T-helper 17 cell (primary cell): ENCODE measurements at places on chromosomes 4 and X. TPM values are rescaled to one million over a fixed set of nuclear protein-coding genes. Genes with fewer than 3 reads are reported as not detected.

The PPAT gene
- 9.5 TPM for total RNA-seq

The CHRNA9 gene
- total RNA-seq = not detected

The NXF2B gene
- total RNA-seq = not detected

The PFKFB1 gene
- total RNA-seq = 0.27 TPM

DNA sequence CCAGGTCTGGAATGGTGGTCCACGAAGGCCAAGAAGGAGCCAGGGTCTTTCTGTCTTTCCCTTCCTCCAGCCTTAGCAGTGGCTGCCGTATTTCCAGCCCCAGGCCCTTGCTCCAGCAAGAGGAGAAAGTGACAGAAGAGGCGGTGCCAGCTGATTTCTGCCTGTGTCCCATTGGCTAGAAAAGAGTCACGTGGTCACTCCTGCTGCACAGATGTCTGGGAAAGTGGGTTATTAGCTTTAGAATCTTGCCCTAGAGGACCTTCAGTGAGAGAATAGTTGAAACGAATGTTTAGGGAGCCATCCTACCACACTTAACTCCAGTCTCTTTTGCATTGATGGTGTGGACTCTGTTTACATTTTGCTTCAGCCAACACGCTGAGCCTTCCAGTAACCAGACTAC, 99.3 kb upstream of the BCOR start:
- H3K4me3 ChIP-seq = no peak overlapping the region
- no peaks in the 10 kb centered on the region for H3K36me3 ChIP-seq
- no peak for DNase-seq
- H3K27ac ChIP-seq = no peak overlapping the region

GRCh38 chr4:27692158-27692557, 831.5 kb downstream of the STIM2 start:
- DNase-seq = no peak
- no peak overlapping the region for H3K27ac ChIP-seq
- no peaks in the 10 kb centered on the region for H3K4me1 ChIP-seq
- no peak overlapping the region for H3K4me3 ChIP-seq
- no peaks in the 10 kb centered on the region for H3K27me3 ChIP-seq
- no peaks in the 10 kb centered on the region for H3K36me3 ChIP-seq

DNA sequence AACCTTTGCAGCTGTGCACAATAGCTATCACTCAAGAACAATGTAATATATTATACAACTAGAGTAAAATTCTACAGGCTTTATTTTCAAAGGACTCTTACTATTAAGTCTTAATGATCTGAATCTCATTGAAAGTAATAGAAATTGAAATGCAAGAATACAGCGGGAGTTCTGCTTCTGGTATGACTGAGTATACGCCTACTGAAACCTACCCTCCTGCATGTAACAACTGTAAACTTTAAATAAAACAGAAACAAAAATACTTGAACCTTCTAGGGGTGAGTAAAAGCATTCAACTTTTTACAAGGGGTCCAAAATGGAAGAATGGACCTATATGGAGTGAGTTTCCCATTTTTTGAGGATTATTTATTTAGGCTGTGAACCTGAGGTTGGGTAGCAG, 13.5 kb downstream of the DCHS2 start:
- H3K4me3 ChIP-seq = no peak overlapping the region
- no peaks in the 10 kb centered on the region for H3K4me1 ChIP-seq
- peaks cover 35% of the 10 kb centered on the region for H3K27me3 ChIP-seq
- no peak overlapping the region for H3K27ac ChIP-seq

GRCh38 chrX:78748846-78749245, 1.3 kb downstream of the LPAR4 start:
- H3K4me3 ChIP-seq = no peak overlapping the region
- DNase-seq = no peak
- H3K36me3 ChIP-seq = no peaks in the 10 kb centered on the region

DNA sequence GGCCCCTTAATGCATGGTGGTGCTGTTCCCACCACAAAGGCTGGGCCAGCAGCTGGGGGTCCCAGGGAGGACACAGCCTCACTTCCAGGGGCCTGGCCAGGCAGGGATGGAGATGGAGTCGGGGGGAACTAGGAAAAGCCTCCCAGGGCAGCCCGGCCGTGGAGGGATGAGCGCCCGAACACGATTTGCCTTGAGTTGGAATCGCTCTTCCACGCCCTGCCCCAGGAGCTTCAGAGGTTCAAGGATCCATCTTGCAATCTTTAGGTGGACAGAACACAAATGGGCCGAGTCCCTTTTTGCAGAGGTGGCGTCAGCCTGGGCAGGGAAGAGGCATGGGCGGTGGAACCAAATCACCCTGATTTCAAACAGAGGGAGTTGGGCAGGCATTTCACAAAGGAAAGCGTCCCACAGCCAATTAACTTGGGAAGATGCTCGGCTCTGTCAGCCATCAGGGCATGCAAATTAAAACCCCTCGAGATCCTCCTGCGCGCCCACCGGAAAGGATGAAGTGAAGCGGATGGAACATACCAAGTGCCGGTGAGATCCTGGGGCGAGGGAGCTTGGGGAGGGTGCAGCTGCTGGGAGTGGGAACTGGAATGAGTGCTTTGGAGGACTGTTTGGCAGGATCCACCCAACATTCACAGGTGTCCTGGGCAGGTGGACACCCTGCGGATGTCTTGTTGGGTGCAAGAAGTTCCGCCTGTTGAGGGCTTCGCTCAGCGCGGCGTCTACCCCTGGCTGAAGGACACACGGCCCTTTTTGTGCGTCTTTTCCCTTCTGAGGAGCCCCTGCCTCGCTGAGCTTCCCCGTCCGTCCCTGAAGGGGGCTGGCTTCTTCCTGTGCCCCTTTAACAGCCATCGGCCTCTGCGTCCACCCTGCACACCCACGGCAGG, 75.7 kb downstream of the HTRA3 start:
- H3K4me3 ChIP-seq = no peak overlapping the region
- H3K36me3 ChIP-seq = peaks cover 3% of the 10 kb centered on the region
- H3K27ac ChIP-seq = no peak overlapping the region
- peaks cover 2% of the 10 kb centered on the region for H3K4me1 ChIP-seq
- H3K27me3 ChIP-seq = peaks cover 33% of the 10 kb centered on the region

DNA sequence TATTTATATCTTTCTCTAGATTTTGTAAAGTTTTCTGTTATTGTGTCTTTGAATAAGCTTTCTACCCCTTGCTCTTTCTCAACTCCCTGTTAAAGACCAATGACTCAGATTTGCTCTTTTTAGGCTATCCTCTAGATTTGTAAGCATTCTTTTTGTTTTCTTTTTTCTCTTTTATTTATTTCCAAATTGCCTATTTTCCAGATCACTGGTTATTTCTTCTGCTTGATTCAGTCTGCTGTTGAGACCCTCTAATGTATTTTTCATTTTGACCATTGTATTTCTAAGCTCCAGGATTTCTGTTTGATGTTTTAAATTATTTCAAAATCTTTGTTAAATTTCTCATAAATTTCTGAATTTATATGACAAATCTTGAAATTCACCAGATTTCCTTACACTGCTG, 462.6 kb upstream of the GALNT7 start:
- H3K27ac ChIP-seq = no peak overlapping the region
- no peaks in the 10 kb centered on the region for H3K4me1 ChIP-seq
- no peaks in the 10 kb centered on the region for H3K27me3 ChIP-seq
- H3K36me3 ChIP-seq = no peaks in the 10 kb centered on the region
- DNase-seq = no peak
- no peak overlapping the region for H3K4me3 ChIP-seq

- H3K36me3 ChIP-seq = no peaks in the 10 kb centered on the region
- H3K27ac ChIP-seq = peak overlapping the region; percentile 85
- no peak for DNase-seq
- H3K27me3 ChIP-seq = no peaks in the 10 kb centered on the region
- H3K4me1 ChIP-seq = peaks cover 64% of the 10 kb centered on the region
- peak overlapping the region; percentile 44 for H3K4me3 ChIP-seq
Measured at GRCh38 chr4:148054275-148054674, 322.4 kb downstream of the ARHGAP10 start.

DNA sequence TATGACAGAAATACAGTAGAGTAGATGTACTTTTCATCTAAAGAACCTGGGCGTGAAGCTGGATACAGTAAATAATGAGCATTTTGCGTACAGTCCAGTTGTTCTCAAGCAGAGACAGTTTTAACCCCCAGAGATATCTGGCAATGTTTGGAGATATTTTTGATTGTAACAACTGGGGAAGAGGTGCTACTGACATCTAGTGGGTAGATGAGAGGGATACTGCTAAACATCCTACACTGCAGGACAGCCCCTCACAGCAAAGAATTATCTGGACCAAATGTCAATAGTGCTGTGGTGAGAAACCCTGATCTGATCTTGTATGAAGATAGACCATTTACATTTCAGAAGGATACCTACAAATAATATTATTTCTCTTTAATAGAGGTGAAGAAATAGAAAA, 200.2 kb upstream of the FAM47A start:
- H3K36me3 ChIP-seq = no peaks in the 10 kb centered on the region
- no peak overlapping the region for H3K27ac ChIP-seq
- no peaks in the 10 kb centered on the region for H3K27me3 ChIP-seq
- H3K4me3 ChIP-seq = no peak overlapping the region
- DNase-seq = no peak
- no peaks in the 10 kb centered on the region for H3K4me1 ChIP-seq

DNA sequence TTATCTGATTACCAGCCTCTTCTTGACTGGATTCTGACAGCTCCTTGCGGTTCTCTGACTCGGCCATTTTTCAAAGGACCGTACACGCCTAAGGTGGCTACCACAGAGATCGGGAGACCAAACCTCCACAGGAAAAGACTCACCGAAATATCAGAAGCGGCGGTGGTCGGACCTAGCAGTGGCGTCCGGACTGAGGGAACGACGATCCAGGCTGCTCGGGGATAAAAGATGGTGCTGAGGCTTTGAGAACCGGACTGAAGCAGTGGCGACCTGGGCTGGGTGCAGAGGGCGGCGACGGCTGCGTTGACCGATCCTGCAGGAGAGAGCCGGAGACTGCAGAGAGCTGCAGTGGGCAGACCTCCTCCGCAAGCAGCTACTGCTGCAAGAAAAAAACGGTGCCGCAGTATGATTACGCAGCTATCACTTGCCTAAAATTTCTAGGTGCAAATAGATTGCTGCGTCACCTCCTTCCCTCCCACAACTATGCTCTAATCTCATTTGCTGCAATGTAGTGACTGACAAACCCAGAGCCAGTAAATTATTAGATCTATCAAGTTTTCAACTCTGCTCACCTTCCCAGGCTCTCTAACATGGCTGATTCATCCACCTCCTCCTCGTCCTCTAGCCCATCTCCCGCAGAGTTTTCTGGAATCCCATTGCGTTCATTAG, at the start of gene NAP1L2:
Gene NAP1L2, minus strand, starts transcription at position 426 of the 669 bp plus-strand sequence. Its CDS starts 359 bp downstream, at position 67.
- peak within 1 kb of the TSS; percentile 93 for H3K4me3 ChIP-seq
- peaks cover 7% of the 10 kb centered on the region for H3K36me3 ChIP-seq
- peak within 1 kb of the TSS; percentile 95 for H3K27ac ChIP-seq
- H3K27me3 ChIP-seq = peaks cover 5% of the 10 kb centered on the region
- no peak for DNase-seq

GRCh38 chr4:85952528-85952927, 407.3 kb downstream of the MAPK10 start:
- H3K4me1 ChIP-seq = no peaks in the 10 kb centered on the region
- no peak overlapping the region for H3K27ac ChIP-seq
- no peak overlapping the region for H3K4me3 ChIP-seq

- H3K4me1 ChIP-seq = peaks cover 2% of the 10 kb centered on the region
- no peaks in the 10 kb centered on the region for H3K36me3 ChIP-seq
- H3K4me3 ChIP-seq = no peak overlapping the region
- no peak for DNase-seq
- H3K27me3 ChIP-seq = peaks cover 29% of the 10 kb centered on the region
Measured at GRCh38 chr4:165542476-165542875, 163.7 kb downstream of the CPE start.

DNA sequence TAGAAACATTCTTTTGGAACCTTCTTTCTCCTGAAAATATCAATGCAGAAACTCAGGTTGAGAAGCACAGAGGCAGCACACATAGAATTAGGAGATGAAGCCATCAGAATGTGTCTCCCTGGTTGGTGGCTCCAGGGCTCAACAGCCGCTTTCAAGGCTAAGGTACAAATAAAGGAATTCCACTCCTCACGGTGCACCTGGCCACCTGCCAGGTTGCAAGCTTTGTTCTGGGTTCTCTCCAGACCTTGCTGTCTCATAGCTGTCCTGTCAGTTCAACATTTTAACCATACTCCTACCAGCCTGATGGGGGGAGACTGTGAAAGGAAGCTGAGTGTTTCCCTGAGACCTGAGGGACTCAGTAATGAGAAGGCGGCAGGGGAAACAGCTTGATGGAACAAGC, 96.3 kb upstream of the HPF1 start:
- peaks cover 42% of the 10 kb centered on the region for H3K27me3 ChIP-seq
- H3K4me1 ChIP-seq = no peaks in the 10 kb centered on the region
- no peak overlapping the region for H3K27ac ChIP-seq
- no peaks in the 10 kb centered on the region for H3K36me3 ChIP-seq
- DNase-seq = no peak

DNA sequence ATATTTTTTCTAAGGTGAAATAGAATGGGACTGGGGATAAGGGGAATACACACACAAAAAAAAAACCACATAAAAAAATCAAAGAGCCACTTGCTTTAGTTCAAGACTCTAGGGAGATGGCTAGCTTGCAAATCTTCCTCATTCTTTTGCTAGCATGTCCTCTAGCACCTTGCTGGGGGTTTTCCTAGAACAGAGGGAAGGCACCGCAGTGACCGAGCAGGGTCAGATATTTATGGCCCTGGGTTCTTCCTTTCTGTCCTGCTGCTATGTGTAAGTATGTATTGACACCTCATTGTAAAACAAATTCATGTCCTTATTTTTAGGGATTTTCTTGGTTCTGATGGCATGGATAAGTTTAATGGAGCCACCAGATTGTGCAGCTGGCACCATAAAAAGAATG, 81.2 kb downstream of the SHISA3 start:
- no peak overlapping the region for H3K4me3 ChIP-seq
- H3K27me3 ChIP-seq = no peaks in the 10 kb centered on the region
- H3K4me1 ChIP-seq = peaks cover 4% of the 10 kb centered on the region
- no peak overlapping the region for H3K27ac ChIP-seq
- peaks cover 6% of the 10 kb centered on the region for H3K36me3 ChIP-seq

GRCh38 chrX:153820601-153821000, 9.7 kb downstream of the PDZD4 start:
- H3K27me3 ChIP-seq = no peaks in the 10 kb centered on the region
- no peaks in the 10 kb centered on the region for H3K36me3 ChIP-seq
- peak overlapping the region; percentile 59 for H3K4me3 ChIP-seq
- peaks cover 26% of the 10 kb centered on the region for H3K4me1 ChIP-seq
- no peak for DNase-seq

DNA sequence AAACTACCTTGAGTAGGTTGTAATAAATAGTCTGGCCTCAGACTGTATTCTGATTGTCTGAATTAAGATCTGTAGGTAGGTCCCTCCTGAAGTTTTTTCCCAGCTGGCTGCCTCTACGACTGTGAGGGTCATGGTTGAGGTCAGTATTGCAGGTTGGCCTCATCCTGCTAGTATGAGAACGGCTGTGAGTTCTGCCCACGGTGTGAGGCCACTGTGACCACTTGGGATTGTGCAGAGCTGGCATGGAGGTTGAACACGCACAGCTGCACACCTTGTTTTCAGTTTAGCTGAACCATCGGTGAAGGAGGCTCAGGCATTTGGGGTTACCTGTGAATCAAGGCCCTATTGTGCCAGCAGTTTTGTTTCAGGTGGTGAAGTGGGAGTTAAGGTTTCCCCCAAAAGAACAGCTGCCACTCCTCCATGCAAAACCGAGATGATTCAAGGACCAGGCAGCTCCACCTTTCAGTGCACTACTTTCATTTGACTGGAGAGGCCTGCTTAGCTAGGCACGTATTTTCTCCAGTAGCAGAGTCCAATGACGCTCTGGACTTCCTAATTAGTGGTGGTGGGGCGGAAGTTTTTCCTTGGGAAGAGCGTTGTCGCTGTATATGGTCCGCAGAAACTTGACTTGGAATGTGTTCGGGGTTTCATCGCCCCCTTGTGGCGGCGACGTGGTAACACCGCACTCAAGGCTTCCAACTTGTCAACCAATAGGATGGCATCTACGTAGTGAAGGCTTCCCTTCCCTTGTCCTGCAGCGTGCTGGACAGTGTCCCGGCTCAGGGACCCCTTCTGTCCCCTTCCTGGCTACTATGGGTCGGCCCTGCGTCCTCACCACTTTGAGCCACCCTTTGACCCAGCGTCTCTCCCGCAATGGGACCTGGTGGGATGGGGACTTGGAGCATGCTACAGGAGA, 13.8 kb downstream of the CMC4 start:
- H3K27me3 ChIP-seq = no peaks in the 10 kb centered on the region
- H3K27ac ChIP-seq = no peak overlapping the region
- H3K4me1 ChIP-seq = no peaks in the 10 kb centered on the region
